T follicular helper cell (primary cell): ENCODE measurements at places on chromosomes 7 and 10.

DNA sequence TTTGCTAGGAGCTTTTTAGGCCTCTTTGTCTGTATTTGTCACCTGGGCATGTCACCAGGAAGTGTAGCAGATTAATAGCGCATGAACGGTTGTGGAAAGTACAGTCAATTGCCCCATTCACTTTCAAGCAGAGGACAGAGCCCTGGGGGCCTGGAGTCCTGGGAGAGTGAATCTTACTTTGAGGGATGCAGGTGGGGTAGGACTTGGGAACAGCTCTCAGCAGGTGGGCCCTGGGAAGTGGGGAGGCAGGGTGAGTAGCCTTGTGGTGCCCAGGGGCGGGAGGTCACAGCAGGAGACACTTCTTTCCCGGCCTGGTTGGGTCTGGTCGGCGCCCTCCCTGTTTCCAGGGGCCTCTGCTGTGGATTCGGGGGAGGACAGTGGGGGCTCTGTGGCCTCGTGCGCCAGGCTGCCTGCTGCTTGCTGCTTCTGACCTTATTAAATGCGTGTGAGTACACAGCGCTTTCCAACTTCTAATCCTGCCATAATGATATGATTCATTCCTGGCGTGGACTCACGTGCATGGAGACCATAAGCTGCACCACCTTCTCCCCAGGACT is 51.6 kb upstream of the AQP1 start:
- DNase-seq, result no peak

- DNase-seq, result no peak
These were observed 131.6 kb upstream of the NPY start for GRCh38 chr7:24152356-24152755.

DNA sequence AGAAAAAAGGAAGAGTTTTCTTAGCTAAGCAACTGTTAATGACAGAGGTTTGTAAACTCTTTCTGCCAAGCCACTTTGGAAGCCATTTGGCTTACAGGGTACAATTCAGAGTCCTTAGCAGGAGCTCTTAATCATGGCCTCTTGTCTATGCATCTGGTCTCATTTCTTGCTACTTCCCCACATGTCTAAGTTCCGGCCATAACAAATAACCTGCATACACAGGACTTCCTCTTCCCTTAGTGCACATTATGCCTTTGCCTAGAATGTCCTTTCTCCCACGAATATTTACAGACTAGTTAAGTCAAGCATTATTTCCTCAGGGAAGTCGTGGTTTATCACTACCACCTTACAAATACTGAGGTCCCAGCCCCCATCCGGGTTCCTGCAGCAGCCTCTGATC is 8.6 kb upstream of the UPF2 start:
- DNase-seq, result no peak

GRCh38 chr10:17506856-17507471 is 52.6 kb upstream of the ST8SIA6 start:
- no peak for DNase-seq

- peak; percentile 31 for DNase-seq
These were observed 97.5 kb downstream of the PFKFB3 start for GRCh38 chr10:6300106-6300783.
